ENCODE measurements at places on chromosomes 3 and 15.
A peak's percentile ranks its signal among the peaks of the same experiment; 100 is the strongest.

DNA sequence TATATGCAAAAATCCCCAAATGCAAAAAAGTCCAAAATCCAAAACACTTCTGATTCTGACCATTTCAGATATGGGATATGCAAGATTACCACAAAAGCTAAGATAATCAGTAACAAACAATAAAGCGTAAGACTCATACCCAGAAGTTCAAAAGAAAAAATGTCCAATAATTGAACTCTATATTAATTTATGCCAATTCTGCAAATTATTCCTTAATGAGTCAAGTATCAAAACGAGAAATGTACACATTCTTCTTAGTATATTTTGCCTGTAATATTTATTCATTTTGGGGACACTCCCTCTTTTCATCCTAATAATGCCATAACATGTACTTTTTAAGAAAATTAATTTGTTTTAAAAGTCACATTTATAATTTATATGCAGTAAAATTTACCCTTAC lies 37.1 kb downstream of the DENND6A start:
- no peak for DNase-seq

DNA sequence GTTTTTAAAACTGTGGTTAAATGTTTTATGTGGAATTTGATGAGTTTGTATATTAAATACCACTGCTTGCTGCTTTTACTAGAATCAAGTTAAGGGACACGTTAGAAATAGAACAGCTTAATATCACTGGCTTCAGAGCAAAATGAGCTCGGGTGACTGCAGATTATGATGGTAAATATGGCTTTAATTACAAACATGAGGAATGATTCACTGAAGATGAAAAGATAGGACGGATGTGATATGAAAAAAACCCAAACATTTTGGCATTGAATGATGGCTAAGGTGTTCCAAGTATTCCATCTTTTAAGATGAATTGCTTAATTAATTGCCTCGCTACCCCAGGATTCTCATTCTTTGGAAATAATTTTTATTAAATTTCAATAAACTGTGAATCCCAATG lies 33.7 kb downstream of the SLC24A1 start:
- no peak for DNase-seq

DNA sequence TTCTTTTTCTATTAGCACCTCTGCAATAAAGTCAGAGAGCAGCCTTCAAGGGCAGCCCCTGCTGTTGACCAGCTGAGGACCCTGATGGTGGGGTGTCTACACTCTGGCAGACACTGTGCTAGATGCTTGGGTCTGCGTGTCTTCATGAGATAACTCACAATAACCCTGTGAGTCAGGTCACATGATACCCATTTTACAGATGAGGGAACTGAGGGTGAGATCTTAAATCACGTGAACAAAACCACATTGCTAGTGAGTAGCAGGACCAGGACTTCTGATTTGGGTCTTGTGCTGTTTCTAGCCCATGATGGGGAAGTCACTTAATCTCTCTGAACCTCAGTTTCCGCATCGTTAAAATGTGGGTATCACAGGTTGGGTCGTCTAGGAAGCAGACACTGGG lies 118.5 kb upstream of the LIPC start:
- DNase-seq, result no peak

DNA sequence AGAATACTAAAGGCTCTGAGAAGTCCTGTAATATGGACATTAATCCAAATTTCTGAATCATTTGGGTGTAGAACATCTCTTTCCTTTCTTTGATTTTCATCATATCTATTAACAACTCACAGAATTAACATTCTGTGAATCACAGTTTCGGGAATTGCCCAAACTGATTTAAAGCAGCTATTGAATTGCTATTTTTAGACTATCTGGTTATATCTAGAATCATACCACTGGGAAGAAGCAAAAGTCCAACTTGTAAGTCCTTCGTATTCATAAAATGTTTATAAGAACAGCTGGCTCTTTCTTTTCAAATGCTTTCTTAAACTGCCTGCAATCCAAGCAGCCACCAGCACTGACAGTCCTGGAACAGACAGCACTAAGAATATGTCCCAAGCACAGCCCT lies 733.0 kb downstream of the NTRK3 start:
- no peak for DNase-seq

GRCh38 chr15:38551720-38552648 lies 12.6 kb downstream of the RASGRP1 start:
- DNase-seq, result no peak

DNA sequence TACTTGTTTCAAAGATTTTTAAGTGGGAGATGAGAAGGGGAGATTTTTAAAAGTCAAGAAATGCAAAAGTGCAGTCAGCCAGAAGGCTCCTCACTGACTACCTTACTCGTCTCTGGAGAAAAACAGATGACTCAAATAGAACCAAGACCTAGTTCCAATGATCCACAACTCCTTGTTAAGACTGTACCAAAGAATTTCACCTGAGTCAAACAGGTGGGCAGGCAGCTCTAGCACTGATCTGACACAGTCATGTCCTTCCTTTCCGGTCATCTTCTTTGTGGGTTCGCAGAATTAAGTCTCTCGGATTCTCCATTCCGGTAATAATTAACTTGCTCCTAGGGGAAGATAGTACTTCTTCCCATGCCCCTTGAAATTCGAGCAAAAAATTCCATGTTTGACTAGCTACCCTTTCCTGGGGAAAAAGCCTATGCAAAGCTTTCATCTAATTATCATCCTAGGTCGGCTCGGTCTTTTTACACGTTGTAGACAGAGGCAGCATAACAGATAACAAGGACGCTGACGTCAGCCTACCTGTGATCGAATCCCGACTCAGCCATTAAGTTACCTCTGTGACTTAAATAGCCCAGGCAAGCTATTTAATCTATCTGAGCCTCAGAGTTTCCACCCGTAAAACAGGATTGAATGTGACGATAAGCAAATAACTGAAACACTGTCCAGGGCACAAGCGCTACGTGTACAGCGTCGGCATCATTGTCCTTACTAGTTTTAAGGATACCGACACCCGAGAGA lies 758 bp downstream of the SELENOK start:
- peak; percentile 6 for DNase-seq

DNA sequence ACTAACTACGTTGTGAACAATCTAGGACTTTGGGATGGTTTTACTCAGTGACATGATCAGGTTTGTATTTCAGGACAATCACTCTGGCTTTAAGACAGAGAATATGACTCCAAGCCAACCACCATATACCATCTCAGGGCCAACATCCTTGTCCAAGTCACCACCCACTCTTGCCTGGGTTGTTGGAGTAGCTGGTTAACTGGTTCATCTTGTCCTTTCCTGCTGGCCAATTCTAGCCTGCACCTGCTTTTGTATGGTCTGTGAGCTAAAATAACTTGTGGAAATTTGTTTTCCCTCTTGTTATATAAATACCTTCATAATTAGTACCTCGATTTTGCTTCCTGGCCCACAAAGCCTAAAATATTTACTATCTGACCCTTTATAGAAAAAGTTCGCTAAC lies 306.8 kb upstream of the STT3B start:
- DNase-seq, result no peak

- DNase-seq, result no peak
These were observed 5.3 kb downstream of the P2RY12 start for GRCh38 chr3:151379083-151379734.

GRCh38 chr15:38864122-38864521 lies 299.5 kb upstream of the RASGRP1 start:
- no peak for DNase-seq

GRCh38 chr3:11479221-11479620 lies 164.5 kb downstream of the VGLL4 start:
- DNase-seq, result no peak

DNA sequence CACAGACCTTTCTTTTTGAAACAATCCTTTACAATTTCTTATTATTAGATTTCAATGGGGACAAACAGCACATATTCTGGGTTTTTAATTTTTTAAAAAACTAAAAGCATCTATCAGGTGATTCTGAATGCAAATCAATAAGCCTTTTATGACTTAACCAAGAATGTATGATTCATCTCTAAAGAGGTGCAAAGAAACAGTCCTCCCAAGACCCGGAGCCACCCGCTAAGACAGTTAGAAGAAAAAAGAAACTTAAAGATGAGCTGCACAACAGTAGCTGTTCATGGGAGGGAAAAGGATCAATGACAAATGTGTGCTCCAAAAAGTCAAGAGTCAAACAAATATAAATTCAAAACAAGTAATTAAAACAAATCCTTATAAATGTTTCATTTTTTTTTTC lies 319.5 kb downstream of the THSD4 start:
- DNase-seq, result no peak

Data from stimulated activated naive CD4-positive, alpha-beta T cell treated with Interleukin-2 at 50 U/mL for 16 hours (primary cell).